ENCODE measurements at places on chromosomes 2 and 18.

GRCh38 chr18:23331091-23331920 lies 121.8 kb upstream of the RIOK3 start:
- no peak for DNase-seq

- no peak for DNase-seq
Observed at GRCh38 chr2:182818501-182818900, 47.9 kb downstream of the FRZB start.

DNA sequence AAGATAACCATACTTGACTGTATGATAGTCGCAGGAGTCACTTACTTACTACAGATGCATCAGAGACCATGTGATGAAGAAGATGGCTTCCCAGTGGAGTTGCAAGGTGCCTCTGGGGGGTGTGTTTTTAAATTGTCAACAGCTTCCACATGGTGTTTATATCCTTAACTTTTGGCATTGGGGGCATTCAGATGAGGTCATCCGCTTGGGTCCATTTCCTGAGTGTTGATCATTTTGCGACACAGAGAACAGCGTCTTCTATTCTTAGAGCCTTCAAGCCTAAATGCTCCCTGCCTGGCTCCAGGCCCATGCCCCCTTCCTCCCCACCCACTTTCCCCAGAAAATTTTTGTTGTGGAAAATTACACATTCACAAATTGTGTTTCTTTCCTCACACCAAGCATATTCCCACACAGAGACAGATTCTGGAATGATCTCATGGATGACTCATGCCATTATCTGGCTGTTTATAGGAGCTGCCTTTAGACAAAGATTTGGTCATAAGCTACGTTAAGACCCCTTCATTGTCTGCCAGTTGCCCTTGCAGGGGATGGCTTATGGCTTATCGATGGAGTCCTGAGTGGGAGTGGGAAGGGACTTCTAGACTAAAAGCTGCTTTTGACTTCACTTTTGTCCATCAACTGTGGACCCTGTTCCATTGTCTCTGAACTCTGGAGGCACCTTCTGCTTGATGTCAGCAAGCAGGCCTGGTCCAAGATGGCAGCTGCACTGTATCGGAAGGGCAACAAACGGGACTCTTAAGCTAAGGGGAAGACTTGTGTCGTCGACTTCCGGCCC lies 91.8 kb downstream of the CABLES1 start:
- DNase-seq, result no peak

DNA sequence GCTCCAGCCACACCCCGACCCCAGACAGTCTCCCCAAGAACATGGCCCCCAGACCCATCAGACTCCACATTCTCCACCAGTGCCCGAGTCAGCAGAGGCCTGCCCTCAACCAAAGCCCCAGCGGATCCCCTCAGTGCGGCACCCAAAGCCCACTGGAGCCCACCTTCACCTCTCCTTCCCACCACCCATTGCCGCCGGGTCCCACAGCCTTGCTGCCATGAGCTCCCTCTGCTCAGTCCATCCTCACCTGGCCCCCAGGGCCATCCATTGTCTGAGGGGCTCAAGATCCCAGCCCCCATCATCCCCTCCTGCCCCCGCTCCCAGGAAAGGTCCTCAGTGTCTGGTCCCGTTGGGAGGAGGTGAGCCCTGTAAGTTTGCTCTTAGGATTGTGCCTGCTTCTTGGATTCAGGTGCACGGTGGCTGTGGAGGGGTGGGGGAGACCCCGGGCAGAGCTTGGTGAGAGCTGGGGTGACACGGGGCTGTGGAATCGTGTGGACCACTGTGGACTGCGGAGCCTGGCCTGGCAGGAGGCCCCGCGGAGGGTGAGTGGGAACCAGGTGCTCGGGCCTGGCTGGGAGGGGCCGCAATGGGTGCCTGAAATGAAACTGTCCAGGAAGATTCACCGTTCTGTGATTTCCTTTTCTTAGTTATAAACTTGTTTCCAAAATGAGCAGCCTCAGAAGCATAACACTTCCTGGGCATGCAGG lies 32.7 kb upstream of the GPC1 start:
- no peak for DNase-seq

- no peak for DNase-seq
Observed at GRCh38 chr2:84912984-84913383, 7.5 kb downstream of the TMSB10 start.

DNA sequence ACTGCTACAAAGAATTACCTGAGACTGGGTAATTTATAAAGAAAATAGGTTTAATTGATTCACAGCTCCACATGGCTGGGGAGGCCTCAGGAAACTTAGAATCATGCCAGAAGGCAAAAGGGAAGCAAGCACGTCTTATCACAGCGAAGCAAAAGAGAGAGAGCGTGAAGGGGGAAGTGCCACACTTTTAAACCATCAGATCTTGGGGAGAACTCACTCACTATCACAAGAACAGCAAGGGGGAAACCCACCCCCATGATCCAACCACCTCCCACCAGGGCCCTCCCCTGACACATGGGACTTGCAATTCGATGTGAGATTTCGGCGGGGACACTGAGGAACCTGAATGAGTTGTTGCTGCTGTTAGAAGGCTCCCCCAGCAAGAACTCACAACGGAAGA lies 220.2 kb upstream of the PIEZO2 start:
- no peak for DNase-seq

GRCh38 chr2:171531291-171531690 lies 9.0 kb downstream of the CYBRD1 start:
- no peak for DNase-seq

GRCh38 chr18:13513021-13513420 lies 213.3 kb downstream of the FAM210A start:
- no peak for DNase-seq

GRCh38 chr2:101442042-101442666 lies 32.8 kb downstream of the RFX8 start:
- no peak for DNase-seq

GRCh38 chr2:401019-401679 lies 113.3 kb upstream of the ALKAL2 start:
- no peak for DNase-seq

- DNase-seq, result no peak
Observed at GRCh38 chr2:37837628-37838328, 87.3 kb upstream of the RMDN2 start.

DNA sequence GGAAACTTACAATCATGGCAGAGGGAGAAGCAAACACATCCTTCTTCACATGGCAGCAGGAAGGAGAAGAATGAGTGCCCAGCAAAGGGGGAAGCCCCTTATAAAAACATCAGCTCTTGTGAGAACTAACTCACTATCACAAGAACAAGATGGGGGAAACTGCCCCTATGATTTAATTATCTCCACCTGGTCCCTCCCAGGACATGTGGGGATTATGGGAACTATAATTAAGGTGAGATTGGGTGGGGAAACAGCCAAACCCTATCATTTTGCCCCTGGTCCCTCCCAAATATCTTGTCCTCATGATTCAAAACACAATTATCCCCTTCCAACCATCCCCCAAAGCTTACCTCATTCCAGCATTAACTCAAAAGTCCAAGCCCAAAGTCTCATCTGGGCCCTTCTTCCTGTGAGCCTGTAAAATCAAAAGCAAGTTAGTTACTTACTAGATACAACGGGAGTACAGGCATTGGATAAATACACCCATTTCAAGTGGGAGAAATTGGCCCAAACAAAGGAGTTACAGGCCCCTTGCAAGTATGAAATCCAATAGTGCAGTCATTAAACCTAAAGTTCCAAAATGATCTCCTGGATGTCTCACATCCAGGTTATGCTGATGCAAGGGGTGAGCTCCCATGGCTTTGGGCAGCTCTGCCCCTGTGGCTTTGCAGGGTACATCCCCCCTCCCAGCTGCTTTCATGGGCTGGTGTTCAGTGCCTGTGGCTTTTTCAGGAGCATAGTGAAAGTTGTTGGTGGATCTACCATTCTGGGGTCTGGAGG lies 122.3 kb downstream of the MYCN start:
- no peak for DNase-seq

- no peak for DNase-seq
Observed at GRCh38 chr18:26183395-26184112, 42.7 kb upstream of the TAF4B start.

DNA sequence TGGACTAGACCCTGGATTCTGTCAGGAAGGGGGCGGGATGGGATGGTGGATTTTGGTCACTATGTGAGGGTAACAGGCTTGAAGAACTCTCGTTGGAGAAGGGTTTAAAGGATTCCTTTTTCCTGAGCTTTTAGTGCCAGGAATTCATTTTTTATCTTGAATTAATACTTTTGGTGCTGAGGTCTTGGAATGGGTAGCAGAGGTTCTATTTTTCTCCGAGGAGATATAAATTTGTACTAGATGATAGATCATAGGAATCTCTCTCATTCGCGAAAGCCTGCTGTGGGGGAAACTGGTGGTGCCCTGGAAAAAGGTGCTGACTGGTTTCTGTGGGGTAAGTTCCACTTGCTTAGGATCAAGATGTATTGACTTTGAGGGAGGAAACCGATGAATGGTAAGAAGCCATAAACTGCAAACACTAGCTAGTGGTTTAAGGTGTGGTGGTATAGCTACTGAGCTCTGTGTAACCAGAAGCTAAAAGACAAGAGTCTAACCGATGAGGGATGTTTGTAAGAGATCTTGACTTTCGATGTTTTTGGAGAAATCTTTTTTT lies 706 bp downstream of the AGPS start:
- DNase-seq, result no peak

- DNase-seq, result no peak
Observed at GRCh38 chr18:70920840-70921374, 632.1 kb downstream of the SOCS6 start.

DNA sequence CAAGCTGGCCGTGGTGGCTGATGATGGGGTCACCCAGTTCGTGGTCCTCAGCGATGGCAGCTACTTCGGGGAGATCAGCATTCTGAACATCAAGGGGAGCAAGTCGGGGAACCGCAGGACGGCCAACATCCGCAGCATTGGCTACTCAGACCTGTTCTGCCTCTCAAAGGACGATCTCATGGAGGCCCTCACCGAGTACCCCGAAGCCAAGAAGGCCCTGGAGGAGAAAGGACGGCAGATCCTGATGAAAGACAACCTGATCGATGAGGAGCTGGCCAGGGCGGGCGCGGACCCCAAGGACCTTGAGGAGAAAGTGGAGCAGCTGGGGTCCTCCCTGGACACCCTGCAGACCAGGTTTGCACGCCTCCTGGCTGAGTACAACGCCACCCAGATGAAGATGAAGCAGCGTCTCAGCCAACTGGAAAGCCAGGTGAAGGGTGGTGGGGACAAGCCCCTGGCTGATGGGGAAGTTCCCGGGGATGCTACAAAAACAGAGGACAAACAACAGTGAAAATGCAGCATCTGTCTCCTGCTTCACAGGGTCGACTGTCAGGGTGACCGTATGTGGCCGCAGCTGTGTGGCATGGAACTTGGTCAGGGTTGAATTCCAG lies 47.8 kb upstream of the INPP4A start:
- no peak for DNase-seq

DNA sequence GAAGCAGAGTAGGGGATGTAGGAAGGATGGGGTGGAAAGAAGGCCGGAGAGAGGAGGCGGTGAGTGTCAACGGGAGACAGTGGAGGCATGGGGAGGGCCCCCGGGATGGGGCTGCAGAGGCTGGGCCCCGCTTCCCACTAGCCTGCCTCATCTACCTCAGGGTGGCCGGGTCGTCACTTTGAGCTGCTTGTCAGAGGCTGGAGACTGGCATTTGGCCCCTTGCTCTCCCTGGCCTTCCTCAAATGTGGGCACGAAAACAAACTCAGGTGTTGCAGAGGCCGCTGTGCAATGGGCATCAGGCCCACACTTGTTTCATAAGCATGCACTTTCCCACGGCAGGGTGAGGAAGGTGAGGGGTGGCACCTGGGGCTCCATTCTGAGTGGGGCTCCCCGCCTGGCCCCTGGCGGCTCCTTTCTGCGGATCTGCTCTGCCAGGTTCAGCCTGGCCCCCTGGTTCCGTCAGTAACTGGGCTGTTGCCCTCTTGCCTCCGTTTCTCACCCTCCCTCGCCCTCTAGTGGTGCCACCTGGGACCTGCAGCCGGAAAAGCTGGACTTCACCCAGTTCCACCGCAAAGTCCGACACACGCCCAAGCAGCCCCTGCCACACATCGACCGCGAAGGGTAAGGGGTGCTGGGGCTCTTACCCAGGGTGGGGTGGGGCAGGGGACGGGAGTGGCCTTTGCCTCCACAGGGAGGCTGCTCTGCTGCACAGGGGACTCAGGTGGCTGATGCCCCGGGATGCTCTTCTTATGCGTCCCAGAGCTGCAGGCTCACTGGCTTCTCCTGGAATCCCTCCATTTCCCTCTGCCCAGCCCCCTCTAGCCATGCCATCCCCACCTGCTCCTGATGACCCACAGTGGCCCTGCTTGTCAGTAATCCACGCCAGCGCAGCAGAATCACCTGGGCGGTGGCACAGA lies 125.4 kb downstream of the CTIF start:
- DNase-seq, result peak; percentile 17

- no peak for DNase-seq
Observed at GRCh38 chr2:100197631-100198153, 55.3 kb upstream of the AFF3 start.

GRCh38 chr2:86335865-86336674 lies 1.4 kb downstream of the REEP1 start:
- no peak for DNase-seq

GRCh38 chr18:24470805-24471204 lies 10.4 kb downstream of the HRH4 start:
- no peak for DNase-seq

GRCh38 chr2:72843301-72843700 lies 17.5 kb upstream of the EXOC6B start:
- no peak for DNase-seq

DNA sequence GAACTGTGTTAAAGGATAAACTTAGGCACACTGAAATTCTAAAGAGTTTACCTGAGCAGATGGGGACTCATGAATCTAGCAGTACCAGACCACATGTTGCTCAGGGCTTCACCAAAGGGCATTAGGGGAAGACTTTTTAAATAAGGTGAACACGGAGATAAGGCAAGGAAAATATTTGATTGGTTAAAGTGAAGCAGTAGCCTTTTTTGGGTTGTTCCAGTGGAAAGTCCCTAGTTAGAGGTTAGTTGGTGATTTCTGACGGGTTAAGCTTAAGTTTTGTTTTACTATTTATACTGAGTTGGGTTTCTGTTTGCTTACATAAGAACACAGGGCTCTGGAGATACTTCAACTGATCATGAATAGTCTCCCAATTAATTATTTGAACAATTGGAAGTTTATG lies 722.5 kb downstream of the SOCS6 start:
- no peak for DNase-seq

DNA sequence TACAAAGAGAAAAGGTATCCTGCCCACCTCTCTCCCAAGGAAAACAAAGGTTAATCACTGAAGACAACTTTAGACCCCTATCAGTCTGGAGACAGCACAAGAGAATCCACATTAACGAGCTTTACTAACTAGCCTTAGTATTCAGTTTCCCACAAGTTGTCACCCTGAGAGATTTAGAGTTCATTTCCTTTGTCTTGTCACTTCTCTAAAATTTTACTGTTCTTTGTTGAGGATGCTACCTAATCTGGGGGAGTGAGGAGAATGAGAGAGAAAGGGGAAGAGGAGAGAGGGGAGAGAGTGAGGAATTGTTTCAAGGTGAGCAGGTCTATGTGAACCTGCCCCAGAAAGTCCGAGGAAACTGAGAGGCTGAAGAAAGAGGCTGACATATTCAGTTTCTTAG lies 28.4 kb downstream of the C2orf76 start:
- no peak for DNase-seq

- no peak for DNase-seq
Observed at GRCh38 chr2:216880509-216881184, 20.8 kb upstream of the TNP1 start.
